CD4-positive, CD25-positive, alpha-beta regulatory T cell (primary cell): ENCODE measurements at places on chromosomes 12 and 14. TPM values are rescaled to one million over a fixed set of nuclear protein-coding genes. Genes with fewer than 3 reads are reported as not detected.

TAS2R19 gene
- polyA plus RNA-seq = not detected

GRCh38 chr12:124218243-124218560, 76.7 kb upstream of the RFLNA start:
- DNase-seq = no peak

DNA sequence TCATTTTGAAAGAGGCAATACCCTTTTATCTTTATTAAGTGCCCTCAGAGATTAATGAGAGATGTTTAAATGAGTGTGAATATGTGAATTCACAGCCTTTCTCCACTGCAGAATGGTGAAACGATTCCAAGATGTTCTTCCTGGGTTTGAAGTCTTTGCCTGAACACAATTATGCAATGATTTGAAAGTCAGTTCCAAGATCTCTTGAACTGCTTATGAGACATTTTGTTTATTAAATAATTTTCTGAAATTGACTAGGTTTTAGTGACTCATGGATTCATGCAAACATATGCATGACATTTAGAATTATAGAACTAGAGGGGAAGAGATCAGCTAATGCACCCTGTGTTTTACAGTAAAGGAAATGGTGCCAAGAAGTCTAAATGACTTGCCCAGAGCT, 118.1 kb upstream of the SLC38A2 start:
- no peak for DNase-seq

GRCh38 chr12:1845886-1846285, 25.5 kb downstream of the LRTM2 start:
- no peak for DNase-seq

- no peak for DNase-seq
These were observed 32.8 kb upstream of the C14orf180 start for GRCh38 chr14:104546591-104547309.

DNA sequence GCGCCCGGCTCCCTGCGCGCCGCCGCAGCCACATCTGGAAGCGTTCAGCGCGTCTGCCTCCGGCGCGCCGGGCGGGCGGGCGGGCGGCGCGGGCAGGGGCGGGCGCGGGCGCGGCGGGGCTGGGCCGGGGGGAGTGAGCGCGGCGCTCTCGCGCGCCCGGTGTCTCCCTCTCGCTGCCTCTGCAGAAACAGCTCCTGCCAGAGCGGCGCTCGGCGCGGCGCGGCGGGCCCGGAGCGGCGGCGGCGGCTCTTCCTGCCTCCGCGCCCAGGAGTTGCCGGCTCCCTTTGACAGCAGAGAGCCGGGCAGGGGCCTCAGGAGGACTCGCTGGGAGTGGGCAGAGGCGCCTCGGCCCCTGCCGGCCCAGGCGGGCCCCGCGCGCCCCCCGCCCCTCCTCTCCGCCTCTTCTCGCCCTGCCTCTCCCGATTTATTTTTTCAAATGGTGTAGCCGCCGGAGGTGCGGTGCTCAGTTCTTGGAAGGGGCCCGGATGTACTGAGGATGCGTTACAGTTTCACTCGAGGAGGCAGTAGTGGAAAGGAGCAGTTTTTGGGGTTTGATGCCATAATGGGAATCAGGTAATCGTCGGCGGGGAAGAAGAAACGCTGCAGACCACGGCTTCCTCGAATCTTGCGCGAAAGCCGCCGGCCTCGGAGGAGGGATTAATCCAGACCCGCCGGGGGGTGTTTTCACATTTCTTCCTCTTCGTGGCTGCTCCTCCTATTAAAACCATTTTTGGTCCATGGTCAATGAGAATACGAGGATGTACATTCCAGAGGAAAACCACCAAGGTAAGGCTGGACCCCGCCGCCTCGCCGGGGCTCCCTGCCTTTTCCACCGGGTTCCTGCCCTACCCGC, at the start of gene CACNA1C:
Gene CACNA1C, plus strand, starts transcription at position 162 of the 853 bp plus-strand sequence. Its CDS starts 576 bp downstream, at position 738.
- DNase-seq = peak; percentile 59

DNA sequence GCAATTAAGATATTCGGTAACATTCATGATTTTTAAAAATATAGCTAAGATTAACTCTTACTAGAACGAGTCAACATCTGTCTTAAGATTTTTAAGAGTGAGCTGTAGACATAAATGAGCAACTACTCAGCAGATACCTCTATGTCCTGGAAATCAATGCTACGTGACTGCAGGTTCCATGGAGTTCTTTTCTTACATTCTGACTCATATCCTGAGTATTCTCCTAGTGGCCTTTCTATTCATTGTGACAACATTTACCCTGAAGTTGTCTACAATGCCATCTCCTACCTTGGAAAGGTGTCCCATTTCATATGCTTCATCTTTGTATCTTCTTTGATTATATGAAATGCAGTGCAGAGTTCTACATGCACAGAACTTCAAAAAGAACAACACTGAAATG, 59.9 kb downstream of the PKP2 start:
- no peak for DNase-seq
